Renal cortex interstitium (tissue), 15 donors: ENCODE measurements at places on chromosomes 7 and 10.
A peak's percentile ranks its signal among the peaks of the same experiment; 100 is the strongest.

- DNase-seq: no peak
These were observed 218.6 kb downstream of the ZNF33B start for GRCh38 chr10:42419789-42420188.

DNA sequence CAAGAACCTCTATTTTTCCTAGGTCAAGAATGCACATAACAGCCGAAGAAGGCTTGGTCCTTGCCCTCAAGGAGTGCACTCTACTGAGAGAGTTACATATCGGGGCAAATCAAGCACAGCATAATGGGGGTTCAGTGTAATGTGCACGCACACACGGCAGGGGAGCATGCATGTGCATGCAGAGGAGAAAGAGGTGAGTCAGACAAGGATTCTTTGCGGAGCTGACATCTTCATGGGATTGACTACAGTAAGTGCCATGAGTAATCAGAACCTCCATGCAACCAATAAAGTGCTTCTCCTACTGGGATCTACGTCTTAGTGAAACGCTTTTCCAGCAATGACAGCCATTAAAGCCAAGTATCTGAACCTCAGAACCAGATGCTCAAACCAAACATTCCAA is 123.6 kb downstream of the RNF216 start:
- DNase-seq: no peak

- DNase-seq: no peak
These were observed 21.8 kb upstream of the GOLGA7B start for GRCh38 chr10:97827702-97828291.

- no peak for DNase-seq
These were observed 133.7 kb upstream of the NAMPT start for GRCh38 chr7:106418526-106418925.

DNA sequence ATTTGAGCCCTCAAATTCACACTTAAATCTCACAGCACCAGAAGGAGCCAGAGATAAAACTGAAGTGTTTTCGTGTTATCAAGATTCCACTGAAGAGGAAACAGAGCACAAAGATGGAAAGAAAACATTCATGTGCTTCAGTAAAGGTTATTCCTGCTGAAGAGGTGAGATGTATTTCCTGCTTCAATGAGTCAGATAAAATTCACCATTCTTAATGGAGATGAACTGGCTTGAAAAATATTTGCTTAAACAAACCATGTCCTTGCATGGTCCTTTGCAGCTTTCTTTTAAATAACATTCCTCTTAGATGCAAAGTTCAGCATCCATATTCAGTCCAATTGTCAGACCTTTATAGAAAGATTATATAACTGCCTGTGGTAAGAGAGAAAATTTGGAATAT is 294.2 kb downstream of the IPMK start:
- no peak for DNase-seq

DNA sequence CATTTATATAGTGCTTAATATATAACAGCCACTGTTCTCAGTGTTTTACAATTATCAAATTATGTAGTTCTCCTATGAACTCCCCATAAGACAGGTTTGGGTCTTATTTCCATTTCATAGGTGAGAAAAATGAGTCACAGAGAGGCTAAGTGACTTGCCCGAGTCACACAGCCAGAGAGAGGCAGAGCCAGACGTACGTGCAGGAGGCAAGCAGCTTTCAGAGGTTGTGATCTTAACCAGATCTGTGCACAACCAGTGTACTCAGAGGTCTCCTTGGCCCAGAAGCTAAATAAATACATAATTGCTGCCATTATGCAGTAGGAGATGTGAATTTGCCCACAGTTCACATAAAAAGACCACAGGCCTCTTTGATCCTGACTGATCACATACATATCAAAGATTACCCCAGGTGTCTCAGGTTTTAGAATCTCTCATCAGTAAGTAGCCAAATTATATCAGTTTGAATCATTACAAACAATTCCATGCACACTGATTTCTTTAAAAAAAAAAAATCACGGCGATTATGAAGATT is 304.7 kb upstream of the AOAH start:
- no peak for DNase-seq

GRCh38 chr7:108340856-108341411 is 115.3 kb downstream of the NRCAM start:
- no peak for DNase-seq

DNA sequence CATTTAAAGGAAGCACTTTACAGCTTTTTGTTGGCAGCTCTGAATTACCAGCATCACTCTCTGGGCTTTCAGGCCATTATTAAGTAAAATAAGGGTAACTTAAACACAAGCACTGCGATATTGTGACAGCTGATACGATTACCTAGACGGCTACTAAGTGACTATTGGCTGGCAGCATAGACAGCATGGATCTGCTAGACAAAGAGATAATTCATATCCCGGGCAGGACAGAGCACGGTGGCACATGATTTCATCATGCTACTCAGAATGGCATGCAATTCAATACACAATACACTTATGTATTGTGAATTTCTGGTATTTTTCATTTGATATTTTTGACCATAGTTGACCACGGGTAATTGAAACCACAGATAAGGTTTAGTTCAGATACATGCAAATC is 522.0 kb upstream of the LRRN3 start:
- no peak for DNase-seq

- DNase-seq: no peak
These were observed 158.8 kb downstream of the SKAP2 start for GRCh38 chr7:26705567-26705966.

GRCh38 chr10:73906524-73907447 is 4.1 kb upstream of the PLAU start:
- DNase-seq: peak; percentile 81

DNA sequence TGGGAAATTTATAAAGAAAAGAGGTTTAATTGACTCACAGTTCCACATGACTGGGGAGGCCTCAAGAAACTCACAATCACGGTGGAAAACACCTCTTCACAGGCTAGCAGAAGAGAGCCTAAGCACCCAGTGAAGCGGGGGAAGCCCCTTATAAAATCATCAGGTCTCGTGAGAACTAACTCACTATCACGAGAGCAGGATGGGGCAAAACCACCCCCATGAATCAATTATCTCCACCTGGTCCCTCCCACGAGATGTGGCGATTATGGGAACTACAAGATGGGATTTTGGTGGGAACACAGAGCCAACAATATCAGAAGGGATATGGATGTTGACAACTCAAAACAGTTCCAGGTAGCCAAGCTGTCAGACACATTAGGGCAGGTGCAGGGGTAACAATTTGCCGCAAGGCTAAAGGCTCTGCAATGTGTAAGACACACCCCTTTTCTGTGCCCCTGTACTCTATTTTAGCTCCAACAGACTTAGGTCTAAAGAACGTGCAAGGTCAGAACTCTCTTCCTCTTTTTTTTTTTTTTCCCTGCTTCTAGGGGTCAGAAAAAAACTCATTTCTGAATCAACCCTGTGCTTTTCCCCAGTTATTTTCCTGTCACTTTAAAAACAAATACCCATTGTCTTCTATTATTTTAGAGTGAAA is 30.7 kb upstream of the RBM20 start:
- DNase-seq: no peak

GRCh38 chr7:127933146-127933545 is 98.1 kb downstream of the LRRC4 start:
- DNase-seq: no peak

- no peak for DNase-seq
These were observed 48.8 kb downstream of the DLD start for GRCh38 chr7:107939573-107940489.

DNA sequence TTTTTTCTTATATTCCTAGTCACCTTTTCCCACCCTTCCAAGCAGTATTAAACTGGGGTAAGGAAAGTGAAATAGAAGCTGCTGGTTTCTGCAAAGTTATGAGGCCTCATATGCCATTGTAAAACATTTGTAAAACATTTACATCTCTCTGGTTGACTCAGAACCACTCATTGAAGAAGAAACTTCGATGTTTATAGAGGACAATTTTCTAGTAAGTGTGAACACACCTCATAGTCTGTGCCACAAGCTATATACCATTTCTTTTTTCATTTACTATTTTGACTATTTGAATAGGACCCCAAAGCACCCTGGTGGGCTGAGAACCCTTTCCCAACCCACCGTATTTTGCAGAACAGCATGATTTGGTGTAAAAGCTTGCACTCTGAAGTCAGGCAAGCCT is 12.9 kb upstream of the ITGB1 start:
- DNase-seq: no peak

DNA sequence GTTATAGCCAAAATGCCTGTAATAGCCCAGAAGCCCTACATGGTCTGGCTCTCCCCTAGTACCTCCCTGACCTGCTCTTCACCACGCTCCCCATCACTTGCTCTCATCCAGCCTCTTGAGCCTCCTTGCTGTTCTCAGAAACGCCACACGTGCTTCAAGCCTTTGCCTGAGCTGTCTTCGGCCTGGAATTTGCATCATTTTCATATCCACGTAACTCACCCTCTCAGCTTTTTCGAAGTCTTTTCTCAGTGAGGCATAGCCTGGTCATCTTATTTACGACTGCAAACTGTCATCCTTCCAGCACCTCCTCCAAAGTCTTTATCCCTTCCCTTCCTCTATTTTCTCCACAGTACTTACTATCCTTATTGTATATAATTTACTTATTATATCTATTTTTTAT is 151.0 kb upstream of the AHR start:
- no peak for DNase-seq

- DNase-seq: no peak
These were observed 5.4 kb upstream of the STK17A start for GRCh38 chr7:43577485-43577951.

GRCh38 chr7:98496618-98497017 is 95.7 kb upstream of the BAIAP2L1 start:
- DNase-seq: no peak

GRCh38 chr10:3391657-3392056 is 219.1 kb upstream of the PITRM1 start:
- DNase-seq: no peak

- peak; percentile 54 for DNase-seq
These were observed 207.9 kb upstream of the MYO3A start for GRCh38 chr10:25725917-25726716.

GRCh38 chr7:16743236-16743635 is 10.3 kb upstream of the TSPAN13 start:
- DNase-seq: no peak
